Urinary bladder (tissue), 4 donors: ENCODE measurements at places on chromosomes 11 and 22.

GRCh38 chr11:26244207-26244606 is 87.7 kb upstream of the ANO3 start:
- DNase-seq = no peak

DNA sequence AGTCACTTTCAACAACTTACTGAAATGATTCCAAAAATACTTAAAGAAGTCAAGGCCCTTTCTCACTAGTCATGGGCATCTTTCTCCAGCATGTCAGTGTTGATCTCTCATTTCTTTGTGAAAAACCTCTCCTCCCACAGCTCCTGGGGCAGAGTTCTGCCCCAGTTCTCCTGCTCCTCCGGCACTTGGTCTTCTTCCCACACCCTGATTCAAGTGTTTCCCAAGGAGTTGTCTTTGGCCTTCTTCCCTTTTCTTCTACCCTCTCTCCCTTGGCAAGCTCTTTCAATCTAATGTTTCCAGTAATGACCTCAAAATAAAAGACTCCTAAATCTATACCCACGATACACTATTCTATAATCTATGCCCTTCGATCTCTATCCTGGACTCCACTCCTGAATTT is 42.1 kb upstream of the CCDC34 start:
- no peak for DNase-seq

DNA sequence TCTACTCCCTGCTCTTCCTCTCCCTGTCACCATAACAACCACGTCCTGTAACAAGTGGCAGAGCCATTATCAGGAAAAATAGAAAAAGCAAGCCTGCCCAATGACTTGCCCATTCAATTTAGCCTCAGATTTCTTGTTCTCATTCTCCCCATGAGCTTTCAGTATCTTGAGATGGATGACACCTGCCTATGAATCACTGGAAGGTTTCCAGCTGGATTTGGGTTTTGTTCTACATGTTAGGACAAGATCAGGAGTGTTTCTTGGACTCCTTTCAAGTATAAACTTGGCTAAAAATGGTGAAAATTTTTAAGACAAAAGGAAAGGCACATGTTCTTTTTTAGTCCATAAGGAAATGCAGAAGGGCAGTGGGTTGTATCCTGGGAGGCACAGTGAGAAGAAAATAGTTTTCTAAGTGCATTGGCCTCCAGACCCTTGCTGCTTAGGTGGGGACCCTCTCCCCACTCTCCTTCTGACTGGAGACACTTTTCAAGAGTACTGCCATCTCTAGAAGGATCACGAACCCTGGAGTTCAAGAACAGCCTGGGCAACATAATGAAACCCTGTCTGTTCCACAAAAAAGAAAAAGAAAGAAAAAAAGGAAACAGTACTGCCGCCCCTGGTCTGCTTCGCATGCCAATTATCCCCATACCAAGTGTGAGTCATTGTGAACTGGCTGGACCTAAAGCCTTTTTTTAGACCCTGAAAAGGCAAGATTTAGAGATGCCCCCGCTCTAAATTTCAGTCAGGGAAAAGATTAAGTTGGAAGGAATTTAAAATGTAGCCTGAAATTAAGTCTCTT is 51.0 kb downstream of the MTNR1B start:
- DNase-seq = peak; percentile 36

DNA sequence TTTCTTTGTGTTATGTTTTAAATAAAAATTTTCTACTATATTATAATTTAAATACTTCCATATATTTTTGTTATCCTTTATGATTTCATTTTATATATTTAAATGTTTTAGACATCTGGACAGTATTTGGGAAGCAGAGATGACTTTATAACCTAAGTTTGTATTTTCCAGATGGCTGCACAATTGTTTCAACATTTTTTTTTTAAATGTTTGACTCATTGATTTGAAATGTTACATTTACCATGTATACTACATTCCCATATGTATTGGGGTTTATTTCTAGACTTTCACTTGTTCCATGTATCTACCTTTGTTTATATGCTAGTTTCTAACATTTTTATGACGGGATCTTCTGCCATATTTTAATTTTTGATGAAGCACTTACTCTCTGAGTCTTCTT is 766.5 kb downstream of the METTL15 start:
- no peak for DNase-seq
